ENCODE measurements at places on chromosomes 16 and 17. TPM values are rescaled to one million over a fixed set of nuclear protein-coding genes. Genes with fewer than 3 reads are reported as not detected.

The KRT9 gene
- polyA plus RNA-seq = not detected

The APOBR gene
- 43.2 TPM for polyA plus RNA-seq

DNA sequence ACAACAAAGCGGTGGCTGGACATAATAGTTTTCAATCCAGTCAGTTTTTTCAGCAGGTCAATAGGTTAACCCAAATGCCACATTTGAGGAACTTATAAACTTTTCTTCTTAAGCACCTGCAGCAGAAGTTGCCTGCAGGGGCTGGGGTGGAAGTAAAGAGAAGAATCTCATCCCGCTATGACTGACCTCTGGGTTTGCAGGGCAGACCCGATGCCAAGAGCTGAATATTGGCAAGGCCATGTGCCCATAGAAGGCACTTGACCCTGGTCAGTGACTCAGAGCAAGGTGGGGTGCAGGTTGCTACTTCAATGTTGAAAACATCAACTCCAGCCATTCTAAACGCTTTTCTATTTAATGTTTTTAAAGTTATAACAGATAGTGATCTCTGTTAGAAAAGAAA lies 17.9 kb upstream of the SMPD3 start:
- no peak overlapping the region for H3K27ac ChIP-seq
- DNase-seq = no peak
- H3K27me3 ChIP-seq = peaks cover 3% of the 10 kb centered on the region
- peaks cover 9% of the 10 kb centered on the region for H3K4me1 ChIP-seq
- H3K4me3 ChIP-seq = no peak overlapping the region
- no peaks in the 10 kb centered on the region for H3K36me3 ChIP-seq

- peak overlapping the region; percentile 41 for H3K27ac ChIP-seq
- peaks cover 25% of the 10 kb centered on the region for H3K4me1 ChIP-seq
- H3K36me3 ChIP-seq = peaks cover 25% of the 10 kb centered on the region
- no peak overlapping the region for H3K4me3 ChIP-seq
- no peaks in the 10 kb centered on the region for H3K27me3 ChIP-seq
These were observed 38.0 kb downstream of the ARHGAP17 start for GRCh38 chr16:24976971-24977677.

DNA sequence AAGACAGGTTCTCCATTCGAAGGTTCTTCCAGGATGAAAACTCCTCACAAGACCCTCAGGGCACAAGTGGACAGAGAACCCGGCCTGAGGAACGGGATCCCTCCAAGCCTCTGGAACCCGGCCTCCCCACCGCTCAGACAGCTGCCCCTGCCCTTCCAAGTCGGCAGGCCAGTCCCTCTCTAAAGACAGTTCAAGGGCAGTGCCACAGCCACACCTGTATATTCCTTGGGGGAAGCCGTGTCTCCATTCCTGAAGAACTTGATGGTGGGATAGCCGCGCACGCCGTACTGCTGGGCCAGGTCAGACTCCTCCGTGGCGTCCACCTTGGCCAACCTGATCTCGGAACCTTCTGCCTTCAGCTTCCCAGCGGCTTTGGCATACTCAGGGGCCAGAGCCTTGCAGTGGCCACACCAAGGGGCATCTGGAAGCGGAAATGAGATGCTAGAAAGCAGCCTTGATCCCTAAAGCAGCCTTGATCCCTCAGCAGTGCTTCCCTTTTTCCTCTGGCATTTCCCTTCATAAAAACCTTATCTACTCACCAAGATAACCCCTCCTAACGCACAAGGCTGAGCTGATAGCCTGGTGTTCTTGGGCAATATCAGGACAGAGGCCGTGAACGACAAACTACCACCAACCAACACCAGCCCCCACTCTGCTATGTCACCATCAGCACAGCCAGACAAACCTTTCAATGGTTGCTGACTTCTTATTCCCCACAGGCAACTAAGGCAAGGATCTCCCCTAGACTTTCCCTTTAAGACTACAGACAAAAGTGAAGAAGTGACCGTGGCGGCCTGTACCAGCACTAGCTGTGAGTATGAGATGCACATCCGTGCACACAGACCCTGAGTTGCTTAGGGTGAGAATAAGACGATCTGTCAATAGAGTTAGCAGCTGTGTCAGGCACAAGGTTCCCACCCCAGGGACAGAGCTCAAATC lies 1.1 kb downstream of the P4HB start:
- peak overlapping the region; percentile 61 for H3K4me3 ChIP-seq
- H3K36me3 ChIP-seq = peaks cover 27% of the 10 kb centered on the region
- DNase-seq = no peak
- H3K27ac ChIP-seq = peak overlapping the region; percentile 96

DNA sequence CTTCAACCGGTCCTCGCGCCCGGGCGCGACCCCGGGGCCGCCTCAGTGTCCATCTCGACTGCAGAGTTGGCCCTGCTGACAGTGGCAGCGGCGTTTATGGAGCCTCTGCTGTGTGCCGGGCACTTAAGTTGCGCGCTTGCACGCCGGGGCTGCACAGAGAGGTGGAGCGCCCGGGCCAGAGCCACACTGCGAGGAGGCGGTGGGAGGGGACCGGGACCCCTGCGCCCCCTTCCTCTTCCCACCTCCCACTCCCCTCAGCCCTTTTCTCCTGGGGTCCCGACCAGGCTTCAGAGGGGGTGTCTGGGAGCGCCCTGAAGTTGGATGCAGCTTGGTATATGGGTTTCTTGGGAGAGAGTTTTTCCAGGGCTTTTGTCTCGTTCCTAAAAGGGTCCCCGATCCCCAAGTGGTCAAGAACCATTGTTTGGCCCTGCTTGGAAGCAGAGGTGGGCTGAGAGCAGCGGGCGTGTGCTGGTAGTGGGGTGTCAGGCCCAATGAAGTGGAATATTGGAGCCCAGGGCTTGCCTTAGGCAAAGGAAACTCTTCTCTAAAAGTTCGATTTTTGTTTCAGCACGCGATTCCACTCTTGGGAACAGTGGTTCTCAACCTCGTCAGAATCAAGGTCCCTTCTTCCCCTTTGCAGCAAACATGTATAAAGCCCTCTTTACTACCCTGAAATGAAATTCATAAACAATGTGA lies 605 bp downstream of the MRTFB start:
- peak overlapping the region; percentile 84 for H3K4me3 ChIP-seq
- no peaks in the 10 kb centered on the region for H3K36me3 ChIP-seq
- no peaks in the 10 kb centered on the region for H3K27me3 ChIP-seq
- peaks cover 2% of the 10 kb centered on the region for H3K4me1 ChIP-seq
- DNase-seq = peak; percentile 13
- H3K27ac ChIP-seq = peak overlapping the region; percentile 88

DNA sequence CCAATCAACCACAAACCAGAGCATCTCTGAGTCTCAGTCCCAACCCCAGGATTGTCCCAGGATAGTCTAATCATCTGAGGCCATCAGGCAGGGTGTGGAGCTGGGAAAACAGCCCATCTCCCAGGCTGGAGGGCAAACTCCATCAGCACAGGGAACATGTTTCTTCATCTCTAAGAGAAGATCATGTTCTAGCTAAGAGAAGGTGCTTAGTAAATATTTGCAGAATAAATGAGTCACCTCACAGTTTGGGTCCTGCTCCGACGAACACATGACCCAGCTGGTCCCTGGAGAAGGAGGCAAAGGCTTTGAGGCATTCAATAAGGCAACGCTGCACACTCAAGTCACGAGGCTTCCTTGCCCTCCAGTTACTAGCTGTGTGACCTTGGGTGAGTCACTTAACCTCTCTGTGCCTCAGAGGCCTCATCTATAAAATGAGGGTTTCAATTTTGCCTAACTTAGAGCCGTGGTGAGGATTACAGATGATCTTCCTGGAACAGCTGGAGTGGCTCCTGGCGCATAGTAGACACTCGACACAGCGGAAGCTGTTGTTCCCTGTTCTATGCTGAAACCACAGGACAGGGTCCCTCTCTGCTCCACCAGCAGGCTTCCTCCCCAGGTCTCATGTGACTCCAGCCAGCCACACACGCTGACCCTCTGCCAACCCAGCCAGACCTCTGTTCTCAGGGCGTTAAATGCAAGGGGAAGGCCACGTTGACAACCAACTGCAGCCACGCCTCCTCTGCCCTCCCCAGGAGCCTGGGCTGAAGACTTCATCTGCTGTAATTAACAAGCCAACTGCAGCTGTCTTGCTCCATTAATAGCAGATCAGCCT lies 10.3 kb upstream of the RPL38 start:
- H3K36me3 ChIP-seq = no peaks in the 10 kb centered on the region
- H3K4me3 ChIP-seq = no peak overlapping the region
- no peak overlapping the region for H3K27ac ChIP-seq
- H3K27me3 ChIP-seq = peaks cover 6% of the 10 kb centered on the region

DNA sequence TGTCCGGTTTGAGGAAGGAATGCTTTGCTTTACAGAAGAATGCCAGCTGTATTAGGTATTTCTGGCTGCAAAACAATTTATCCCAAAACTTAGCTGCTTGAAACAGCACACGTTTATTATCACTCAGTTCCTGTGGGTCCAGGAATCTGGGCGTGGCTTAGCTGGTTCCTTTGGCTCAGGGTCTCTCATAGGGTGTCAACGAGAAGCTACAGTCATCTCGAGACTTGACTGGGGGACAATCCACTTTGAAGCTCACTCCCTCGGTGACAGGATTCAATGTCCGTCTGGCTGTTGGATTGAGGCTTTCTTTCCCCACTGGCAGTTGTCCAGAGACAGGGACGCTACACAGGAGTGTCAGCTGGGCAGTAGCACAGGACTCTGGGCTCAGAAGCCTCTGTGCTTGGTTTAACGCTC lies 9.6 kb upstream of the RHBDF2 start:
- H3K4me1 ChIP-seq = no peaks in the 10 kb centered on the region
- DNase-seq = peak; percentile 44
- no peaks in the 10 kb centered on the region for H3K36me3 ChIP-seq

DNA sequence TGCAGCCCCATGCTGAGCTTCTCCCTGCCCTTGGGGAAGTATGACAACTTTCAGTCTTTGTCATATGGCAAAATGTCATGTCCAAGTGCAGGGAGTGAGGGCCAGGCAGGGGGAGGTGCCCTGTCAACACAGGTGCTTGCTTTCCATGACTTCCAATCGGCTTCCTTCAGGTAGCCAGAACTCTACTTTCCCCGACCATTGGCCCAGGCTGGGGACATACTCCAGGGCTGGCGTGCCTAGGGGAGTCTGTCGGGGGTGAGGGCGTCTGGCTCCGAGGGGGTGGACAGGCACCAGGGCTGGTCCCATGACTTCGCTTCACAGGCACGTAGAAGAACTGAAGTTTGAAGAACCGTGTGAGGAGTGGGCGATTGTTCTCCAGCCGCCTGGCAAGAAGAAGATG lies 19.8 kb upstream of the PIK3R6 start:
- H3K4me1 ChIP-seq = no peaks in the 10 kb centered on the region
- no peaks in the 10 kb centered on the region for H3K27me3 ChIP-seq
- H3K36me3 ChIP-seq = peaks cover 11% of the 10 kb centered on the region
- peak; percentile 4 for DNase-seq

GRCh38 chr17:71899317-71899716 lies 221.5 kb upstream of the SOX9 start:
- H3K4me1 ChIP-seq = no peaks in the 10 kb centered on the region
- DNase-seq = no peak
- H3K36me3 ChIP-seq = no peaks in the 10 kb centered on the region
- H3K4me3 ChIP-seq = no peak overlapping the region
- no peak overlapping the region for H3K27ac ChIP-seq

GRCh38 chr16:51419768-51420167 lies 268.7 kb upstream of the SALL1 start:
- no peaks in the 10 kb centered on the region for H3K4me1 ChIP-seq
- no peak overlapping the region for H3K27ac ChIP-seq
- DNase-seq = no peak
- H3K4me3 ChIP-seq = no peak overlapping the region
- no peaks in the 10 kb centered on the region for H3K36me3 ChIP-seq

DNA sequence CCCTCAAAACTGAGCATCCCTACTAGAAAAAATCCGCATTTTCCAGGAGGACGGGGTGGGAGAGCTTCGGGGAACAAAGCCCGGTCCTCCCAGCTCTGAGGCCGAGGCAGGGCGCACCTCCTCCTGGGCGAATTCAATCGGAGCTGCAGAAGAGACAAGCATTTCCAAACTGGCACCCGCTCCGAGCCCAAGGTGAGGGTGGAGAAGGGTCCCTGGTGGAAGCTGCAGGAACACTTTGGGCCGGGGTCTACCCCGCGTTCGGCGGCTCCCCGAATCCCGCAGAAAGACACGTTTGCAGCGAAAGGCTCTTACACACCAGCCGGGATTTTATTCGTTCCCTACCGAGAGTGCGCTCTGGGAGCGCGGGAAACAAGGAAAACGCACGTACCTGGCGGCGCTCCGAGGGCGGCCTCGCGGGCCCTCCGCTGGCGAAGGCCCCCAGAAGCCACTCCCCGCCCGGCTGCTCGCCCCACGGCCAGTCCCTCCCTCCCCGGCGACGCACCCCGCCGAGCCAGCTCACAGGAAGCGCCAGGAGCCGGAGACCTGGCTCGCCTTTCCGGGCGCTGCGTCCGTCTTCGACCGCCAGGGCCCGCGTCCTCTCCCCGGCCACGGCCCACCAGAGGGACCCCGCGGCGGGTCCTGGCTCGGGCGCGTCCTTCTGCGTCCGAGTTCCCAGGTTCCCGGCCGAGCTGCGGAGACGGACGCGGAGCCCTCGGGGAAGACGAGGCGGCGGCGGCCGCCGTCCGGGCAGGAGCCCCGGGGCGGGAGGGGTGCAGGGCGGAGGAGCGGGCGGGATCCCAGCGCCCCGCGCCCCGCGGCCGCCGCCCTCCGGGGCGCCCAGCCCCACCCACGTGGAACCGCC lies 49.8 kb upstream of the BAHCC1 start:
- no peaks in the 10 kb centered on the region for H3K27me3 ChIP-seq
- peak; percentile 86 for DNase-seq
- peak overlapping the region; percentile 79 for H3K4me3 ChIP-seq
- H3K4me1 ChIP-seq = peaks cover 36% of the 10 kb centered on the region
- H3K27ac ChIP-seq = peak overlapping the region; percentile 98
- no peaks in the 10 kb centered on the region for H3K36me3 ChIP-seq

DNA sequence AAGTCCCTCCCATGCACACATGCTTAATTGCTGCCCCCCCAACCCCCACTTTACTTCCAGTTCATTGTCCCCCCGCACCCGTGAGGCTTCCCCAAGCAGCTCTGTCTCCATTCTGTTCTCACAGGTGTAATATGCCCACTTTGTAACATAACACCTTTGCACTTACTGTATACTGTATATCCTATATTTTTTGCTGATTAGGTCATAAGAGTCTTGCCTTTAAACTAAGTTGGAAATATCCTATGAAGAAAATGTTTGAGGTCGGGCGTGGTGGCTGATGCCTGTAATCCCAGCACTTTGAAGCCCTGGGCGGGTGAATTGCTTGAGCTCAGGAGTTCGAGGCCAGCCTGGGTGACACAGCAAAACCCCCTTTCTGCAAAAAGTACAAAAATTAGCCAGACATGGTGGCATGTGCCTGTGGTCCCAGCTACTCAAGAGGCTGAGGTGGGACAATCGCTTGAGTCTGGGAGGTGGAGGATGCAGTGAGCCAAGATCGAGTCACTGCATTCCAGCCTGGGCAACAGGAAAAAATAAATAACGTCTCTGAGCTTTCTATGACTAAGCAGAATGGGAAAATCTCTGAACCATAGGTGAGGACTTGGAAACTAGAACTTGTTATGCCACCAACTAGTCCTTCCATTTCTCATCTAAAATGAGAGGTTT lies 76.1 kb downstream of the TNRC6C start:
- H3K4me1 ChIP-seq = peaks cover under 1% of the 10 kb centered on the region
- peaks cover 2% of the 10 kb centered on the region for H3K36me3 ChIP-seq
- no peaks in the 10 kb centered on the region for H3K27me3 ChIP-seq
- no peak for DNase-seq
- no peak overlapping the region for H3K4me3 ChIP-seq
